Upper lobe of right lung (tissue), 1 donor: ENCODE measurements at places on chromosomes 6 and 20.

GRCh38 chr6:27811451-27811772 is 100.8 kb downstream of the OR2B2 start:
- DNase-seq, result no peak

DNA sequence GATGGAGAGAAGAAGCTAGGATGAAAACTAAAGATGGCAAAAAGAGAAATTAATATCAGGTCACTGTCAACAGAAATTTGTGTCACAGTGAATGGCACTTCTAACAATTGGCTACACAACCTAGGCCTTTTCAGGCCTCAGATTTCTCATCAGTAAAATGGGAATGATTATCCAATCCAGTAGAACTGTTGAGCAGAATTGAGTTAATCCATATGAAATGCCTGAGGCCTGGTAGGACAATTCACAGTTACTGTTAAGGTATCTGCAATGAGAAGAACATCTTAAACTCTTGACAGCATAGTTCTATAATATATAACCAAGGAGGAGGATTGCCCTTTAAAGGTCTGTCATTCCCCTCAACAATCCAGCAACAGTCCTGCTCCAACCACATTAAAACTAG is 217.9 kb upstream of the ZNF217 start:
- no peak for DNase-seq

DNA sequence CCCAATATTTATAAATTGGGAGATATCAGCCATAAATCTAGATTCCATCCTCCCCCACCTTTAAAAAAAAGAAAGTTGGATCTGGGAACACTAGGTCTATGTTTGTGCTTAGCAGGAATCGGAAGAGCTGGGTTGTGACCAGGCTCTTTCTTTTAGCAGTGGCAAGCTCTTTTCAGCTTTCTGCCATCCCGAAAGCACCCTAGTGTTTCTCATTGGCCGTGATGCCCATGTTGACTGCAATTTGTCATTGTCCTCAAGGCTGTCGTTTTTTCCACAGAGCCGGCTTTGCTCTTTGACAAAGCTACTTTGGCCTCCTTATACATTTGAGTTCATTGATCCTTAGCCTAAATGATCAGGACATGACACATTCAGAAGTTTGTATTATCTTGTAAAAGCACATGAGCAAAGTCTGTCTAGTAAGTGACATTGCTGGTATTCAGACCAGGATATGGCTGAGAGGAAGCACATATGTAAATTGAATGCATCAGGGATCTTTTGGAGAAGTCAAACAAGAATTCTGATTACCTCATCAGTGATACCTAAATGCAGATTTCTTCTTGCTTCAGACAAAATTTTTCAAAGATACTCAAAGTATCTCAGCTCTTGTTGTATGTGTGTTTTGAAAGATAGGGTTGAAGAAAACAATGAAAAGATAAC is 50.1 kb downstream of the CARMIL1 start:
- no peak for DNase-seq

- DNase-seq, result no peak
Measured at GRCh38 chr20:32485770-32486478, 99.2 kb downstream of the NOL4L start.

GRCh38 chr6:3549314-3549940 is 92.6 kb upstream of the SLC22A23 start:
- DNase-seq, result no peak

DNA sequence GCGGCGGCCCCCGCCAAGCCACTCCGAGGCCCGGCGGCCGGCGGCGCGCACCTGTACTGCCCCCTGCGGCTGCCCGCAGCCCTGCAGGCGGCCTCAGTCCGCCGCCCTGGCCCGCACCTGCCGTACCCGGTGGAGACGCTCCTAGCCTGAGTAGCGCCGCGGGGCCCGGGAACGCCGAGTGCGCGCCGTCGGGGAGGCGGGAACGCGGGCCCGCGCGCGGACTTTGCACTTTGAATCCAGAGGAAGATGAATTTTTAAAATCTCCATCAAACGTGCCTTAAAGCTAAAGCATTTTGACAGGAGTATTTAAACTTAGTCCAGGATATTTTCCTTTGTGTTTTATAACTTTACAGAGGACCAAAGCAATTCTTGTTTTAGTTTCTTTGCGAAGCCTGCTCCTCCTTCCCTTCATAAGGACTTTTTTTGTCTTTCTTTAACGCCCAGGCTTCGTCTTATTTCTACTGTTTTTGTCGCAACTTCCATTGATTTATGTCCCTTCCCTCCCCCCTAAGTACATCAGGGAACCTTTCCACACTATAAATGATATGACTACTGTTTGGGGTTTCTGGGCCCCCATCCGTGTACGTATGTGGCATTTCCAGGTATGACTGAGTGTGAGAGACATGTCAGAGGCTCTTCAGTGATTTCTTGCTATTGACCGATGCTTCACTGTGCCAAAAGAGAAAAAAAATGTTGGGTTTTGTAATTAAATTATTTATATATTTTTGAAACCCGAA is 2.0 kb downstream of the FOXQ1 start:
- peak; percentile 86 for DNase-seq

- no peak for DNase-seq
Measured at GRCh38 chr6:142246960-142247359, 54.8 kb upstream of the ADGRG6 start.

- DNase-seq, result no peak
Measured at GRCh38 chr20:48709058-48709691, 118.6 kb downstream of the PREX1 start.
